Osteocyte (in vitro differentiated cells): ENCODE measurements at places on chromosomes 7 and 10.

- DNase-seq = no peak
These were observed 15.1 kb downstream of the UPF2 start for GRCh38 chr10:12027539-12027938.

DNA sequence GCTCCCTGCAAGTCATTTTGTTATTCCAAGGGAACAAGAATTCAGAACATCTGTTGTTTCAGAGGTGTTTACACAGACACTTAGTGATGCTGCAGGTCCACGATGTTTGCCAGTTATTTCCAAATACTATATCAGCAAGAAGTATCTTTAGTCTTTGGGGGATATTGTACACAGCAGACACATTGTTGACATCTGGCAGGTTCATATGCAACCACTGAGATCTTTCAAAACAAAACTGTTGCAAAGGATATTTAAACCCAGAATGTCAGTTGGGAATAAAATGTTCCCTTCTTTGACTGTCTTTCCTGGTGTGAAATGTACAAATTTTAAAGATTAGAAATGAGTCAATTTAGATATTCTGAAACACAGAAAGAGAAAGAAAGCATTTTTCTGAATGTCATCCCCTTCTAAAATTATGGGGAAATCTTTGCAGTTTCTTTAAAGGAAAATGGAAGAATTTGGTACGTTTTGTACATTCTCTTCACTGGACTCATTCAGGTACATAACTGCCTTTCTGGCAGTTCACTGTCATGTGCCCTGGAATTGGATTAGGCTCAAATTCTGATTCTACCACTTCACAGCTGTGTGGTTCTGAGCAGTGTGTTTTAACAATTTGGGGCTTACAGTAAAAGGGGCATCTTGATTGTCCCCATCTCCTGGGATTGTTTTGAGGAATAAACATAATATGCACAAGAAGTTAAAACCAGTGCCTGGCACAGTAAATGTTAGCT, 40.3 kb upstream of the CELF2 start:
- no peak for DNase-seq

- no peak for DNase-seq
These were observed 19.9 kb downstream of the SPAG6 start for GRCh38 chr10:22365233-22365632.

DNA sequence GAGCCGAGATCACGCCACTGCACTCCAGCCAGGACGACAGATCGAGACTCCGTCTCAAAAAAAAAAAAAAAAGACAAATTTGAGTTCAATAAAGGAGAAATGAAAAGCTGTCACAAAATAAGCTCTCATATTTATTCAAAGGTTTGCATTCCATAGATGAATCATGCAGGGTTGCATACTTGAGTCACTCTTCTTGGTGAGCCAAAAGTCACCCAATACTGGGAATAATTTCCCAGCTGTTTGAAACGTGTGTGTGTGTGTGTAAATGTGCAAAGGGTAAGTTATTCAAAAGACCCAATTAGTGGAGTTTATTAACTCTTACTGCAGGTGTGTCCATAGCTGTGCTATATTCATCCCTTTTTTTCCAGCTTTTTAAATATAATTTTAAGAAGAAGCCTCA, 297.7 kb downstream of the CCDC3 start:
- DNase-seq = no peak
